Breast epithelium (tissue), 4 donors: ENCODE measurements at places on chromosomes 5 and 9. TPM values are rescaled to one million over a fixed set of nuclear protein-coding genes. Genes with fewer than 3 reads are reported as not detected.

DNA sequence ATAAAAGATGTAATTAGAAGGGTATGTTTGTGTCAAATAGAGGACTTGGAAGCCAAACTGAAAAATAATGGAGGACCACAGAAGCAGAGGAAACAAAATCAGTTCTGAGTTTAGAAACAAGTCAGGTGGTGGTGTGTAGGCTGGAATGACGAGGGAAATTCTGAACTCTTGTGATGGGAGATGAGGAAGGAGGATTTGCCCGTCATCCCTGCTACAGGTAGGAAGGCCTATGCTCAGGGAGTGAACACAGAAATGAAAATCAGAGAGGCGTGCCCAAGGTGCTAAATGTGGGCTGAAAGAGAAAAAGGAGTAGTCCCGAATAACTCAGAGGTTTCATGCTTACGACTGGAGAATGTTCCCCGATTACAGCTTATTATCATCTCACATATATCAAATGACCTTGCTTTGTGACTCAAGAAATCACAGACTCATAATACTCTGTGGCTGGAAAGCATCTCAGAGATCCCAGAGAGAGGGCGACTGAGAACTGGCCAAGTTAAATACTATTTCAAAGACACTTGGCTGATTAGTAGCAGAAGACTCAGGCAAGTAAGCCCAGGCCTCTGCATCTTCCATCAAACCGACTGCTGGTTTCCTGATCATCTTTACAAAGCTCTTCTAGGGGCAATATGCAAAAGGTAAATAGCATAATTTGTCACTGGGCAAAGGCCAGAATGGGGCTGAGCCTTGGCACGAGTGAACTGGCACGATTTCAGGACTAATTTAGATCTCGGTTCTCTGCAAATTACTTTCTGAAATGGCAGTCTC lies 126.0 kb downstream of the SUSD1 start:
- peak overlapping the region; percentile 84 for H3K27ac ChIP-seq
- DNase-seq = no peak
- H3K4me3 ChIP-seq = no peak overlapping the region
- H3K4me1 ChIP-seq = peaks cover 7% of the 10 kb centered on the region
- H3K27me3 ChIP-seq = no peaks in the 10 kb centered on the region

DNA sequence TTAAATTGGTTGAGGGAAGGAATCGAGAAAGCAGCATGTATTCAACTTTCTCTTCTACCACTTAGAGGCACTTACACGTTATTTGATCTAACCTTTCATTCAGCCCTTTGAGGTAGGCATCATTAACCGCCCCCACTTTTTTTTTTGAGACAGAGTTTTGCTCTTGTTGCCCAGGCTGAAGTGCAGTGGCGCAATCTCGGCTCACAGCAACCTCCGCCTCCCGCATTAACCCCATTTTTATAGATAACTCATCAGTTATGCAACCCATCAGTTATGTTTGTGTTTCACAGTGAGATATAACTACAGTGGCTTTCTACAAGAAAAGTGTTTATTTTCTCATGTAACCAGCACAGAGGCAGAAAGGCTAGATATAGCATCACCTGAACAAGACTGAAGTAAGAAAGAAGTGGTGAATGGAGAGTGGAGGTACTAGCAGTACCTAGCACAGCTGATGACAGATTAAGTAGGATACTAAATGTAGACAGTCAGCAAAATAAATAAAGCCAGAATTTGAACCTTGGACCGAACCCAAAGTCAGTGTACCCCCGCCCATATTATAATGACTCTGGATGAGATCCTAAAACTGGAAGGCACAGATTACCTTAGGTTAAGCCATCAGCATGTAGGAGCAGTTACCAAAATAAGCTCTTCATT lies 91.2 kb downstream of the PJA2 start:
- H3K27ac ChIP-seq = no peak overlapping the region
- H3K36me3 ChIP-seq = no peaks in the 10 kb centered on the region
- no peaks in the 10 kb centered on the region for H3K27me3 ChIP-seq
- DNase-seq = no peak
- H3K4me1 ChIP-seq = no peaks in the 10 kb centered on the region
- H3K4me3 ChIP-seq = no peak overlapping the region

DNA sequence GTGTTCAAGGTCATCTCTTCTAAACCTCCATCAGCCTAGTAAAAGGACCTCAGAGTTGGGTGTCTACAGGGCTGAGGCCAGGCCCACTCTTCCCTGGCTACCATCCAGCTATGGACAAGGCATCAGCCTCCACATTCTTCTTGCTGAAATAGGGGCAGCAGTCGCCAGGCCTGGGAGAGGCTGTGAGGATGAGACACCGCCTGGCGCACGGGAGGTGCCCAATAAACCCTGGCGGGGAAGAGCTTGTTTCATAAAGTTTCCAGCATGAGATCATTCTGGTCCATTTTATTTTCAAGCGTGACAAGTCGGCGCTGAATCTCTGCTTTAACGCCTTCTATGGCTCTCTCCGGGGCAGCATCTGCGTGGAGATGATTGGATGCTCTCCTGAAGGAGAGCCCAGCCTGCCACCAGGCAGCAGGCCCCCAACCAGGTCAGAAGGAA lies 153.4 kb downstream of the OLFM1 start:
- peaks cover 46% of the 10 kb centered on the region for H3K27me3 ChIP-seq
- H3K4me1 ChIP-seq = no peaks in the 10 kb centered on the region
- no peak overlapping the region for H3K4me3 ChIP-seq
- no peak for DNase-seq
- no peak overlapping the region for H3K27ac ChIP-seq

DNA sequence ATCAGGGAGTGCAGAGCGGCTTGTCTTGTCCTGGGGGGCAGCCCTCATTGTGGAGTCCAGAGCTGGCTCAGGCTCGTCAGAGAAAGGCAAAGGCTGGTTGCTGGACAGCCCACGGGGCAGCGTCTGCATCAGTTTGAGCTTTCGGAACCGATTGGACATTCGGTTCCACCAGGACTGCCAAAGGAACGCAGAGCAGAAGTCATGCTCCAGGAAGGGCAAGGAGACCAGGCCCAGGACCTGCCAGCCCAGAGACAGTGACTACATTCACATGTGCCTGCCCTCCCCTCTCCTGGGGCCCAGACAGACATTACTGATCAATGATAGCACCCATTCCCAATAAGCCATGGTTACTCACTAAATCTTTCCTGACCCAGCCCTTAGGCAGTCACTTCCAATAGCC lies 18.1 kb downstream of the ANKS6 start:
- no peak overlapping the region for H3K27ac ChIP-seq
- H3K36me3 ChIP-seq = no peaks in the 10 kb centered on the region
- H3K27me3 ChIP-seq = no peaks in the 10 kb centered on the region
- no peak for DNase-seq
- H3K4me1 ChIP-seq = no peaks in the 10 kb centered on the region

DNA sequence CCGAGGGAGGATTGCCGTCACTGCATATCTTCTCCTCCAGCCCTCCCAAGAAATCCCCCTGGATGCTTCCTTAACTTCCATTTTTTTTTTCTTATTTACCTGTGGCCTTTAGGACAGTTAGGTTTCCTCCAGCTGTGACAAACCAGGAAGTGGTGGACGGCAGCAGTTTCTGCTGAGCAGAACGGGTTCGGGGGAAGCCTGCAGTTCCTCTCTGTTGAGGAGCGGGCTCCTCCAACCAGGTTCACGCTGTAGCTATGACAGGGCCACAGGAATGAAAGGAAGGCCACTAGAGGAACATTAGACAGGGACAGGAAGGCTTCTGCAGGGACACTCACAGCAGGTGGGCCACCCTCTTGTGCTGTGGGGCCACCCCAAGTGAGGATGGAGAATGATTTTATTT lies 76.7 kb upstream of the SYK start:
- H3K36me3 ChIP-seq = no peaks in the 10 kb centered on the region
- H3K27ac ChIP-seq = no peak overlapping the region
- H3K27me3 ChIP-seq = no peaks in the 10 kb centered on the region
- no peaks in the 10 kb centered on the region for H3K4me1 ChIP-seq
- DNase-seq = no peak
- no peak overlapping the region for H3K4me3 ChIP-seq

GRCh38 chr9:78566948-78567675 lies 270.2 kb downstream of the PSAT1 start:
- H3K27ac ChIP-seq = no peak overlapping the region
- DNase-seq = no peak
- no peak overlapping the region for H3K4me3 ChIP-seq
- no peaks in the 10 kb centered on the region for H3K27me3 ChIP-seq

DNA sequence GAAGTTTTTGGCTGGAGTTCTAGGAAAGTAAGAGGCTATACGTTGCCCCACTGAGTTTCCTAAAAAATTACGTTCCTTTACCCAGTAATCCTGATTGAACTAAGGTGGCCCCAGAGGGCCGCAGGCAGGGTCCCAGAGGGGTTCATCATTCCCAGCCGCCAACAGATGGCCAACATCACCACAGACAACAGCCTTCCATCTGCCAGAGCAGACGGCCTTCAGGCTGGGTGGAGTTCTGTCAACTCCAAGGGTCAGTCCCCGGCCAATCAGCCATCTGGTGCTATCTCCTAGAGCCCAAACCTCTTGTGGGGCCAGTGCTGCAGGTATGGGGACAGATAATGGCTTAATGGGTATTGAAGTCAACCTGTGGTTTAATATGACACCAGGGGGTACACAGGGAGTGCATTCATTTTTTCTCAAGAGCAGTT lies 30.4 kb downstream of the TBC1D2 start:
- H3K4me1 ChIP-seq = no peaks in the 10 kb centered on the region
- H3K4me3 ChIP-seq = no peak overlapping the region
- no peak for DNase-seq
- no peak overlapping the region for H3K27ac ChIP-seq
- no peaks in the 10 kb centered on the region for H3K27me3 ChIP-seq

DNA sequence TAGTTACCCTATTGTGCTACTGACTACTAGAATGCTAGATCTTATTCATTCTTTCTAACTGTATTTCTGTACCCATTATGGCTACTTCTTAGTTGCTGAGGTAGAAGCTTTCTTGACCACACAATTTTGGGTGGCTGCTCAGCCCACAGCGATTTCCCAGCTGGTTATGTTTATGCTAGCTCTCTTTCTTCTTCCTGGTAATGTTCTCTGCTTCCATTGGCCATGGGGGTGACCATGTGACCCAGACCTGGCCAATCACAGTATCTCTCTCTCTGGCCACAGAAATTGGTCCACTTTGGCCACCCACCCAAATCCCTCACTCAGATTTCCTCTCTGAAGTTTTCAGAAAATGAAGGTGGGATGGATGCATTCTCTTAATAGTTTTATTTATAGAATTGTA lies 427.9 kb upstream of the CLINT1 start:
- no peaks in the 10 kb centered on the region for H3K36me3 ChIP-seq
- H3K27me3 ChIP-seq = no peaks in the 10 kb centered on the region
- H3K27ac ChIP-seq = no peak overlapping the region
- H3K4me3 ChIP-seq = no peak overlapping the region

DNA sequence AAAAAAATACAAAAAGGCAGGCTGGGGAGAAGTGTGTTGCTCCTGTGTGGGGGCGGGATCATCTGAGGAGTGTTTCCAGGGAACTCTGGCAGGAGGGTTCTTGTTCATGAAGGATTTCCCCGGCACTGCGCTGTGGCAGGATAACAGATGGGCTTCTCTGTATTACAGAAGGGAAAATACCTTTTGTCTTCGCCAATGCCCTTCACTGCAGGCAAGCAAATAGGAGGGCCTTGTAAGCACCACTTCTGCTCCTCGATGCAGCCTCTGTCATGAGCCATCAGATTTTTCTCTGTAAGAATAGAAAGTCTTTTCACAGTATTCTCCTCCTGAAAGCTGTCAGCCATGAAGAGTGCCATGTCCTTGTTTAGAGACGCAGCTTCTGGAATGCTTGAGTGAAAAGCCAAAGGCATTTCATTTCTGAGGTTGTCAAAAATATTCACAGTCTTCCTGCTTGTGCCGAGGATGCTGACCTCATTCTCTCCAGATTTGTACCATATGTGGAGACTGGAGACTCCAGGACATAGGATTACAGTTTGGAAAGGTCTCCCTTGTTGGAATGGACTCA lies 294.0 kb downstream of the YTHDC2 start:
- H3K36me3 ChIP-seq = no peaks in the 10 kb centered on the region
- peaks cover 6% of the 10 kb centered on the region for H3K4me1 ChIP-seq
- no peak for DNase-seq
- no peaks in the 10 kb centered on the region for H3K27me3 ChIP-seq
- peak overlapping the region; percentile 52 for H3K27ac ChIP-seq
- H3K4me3 ChIP-seq = peak overlapping the region; percentile 22

DNA sequence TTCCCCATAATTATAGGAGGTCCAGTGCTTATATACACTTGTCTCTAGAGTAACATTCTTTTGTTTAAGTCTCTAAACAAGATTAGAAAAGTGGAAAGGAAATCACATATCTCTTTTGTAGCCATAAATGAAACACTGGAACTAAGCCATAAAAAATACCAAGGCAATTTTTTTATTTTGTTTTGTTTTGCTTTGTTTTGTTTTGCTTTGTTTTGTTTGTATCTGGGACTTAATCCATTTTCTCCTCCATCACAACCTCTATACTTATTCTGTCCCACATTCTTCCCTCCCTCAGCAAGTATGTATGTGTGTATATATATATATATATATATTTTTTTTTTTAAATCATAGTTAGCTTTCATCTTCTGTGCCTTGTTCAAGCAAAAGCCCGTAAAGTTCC lies 436.6 kb upstream of the MPDZ start:
- no peak overlapping the region for H3K4me3 ChIP-seq
- peaks cover 4% of the 10 kb centered on the region for H3K4me1 ChIP-seq
- DNase-seq = no peak

- no peaks in the 10 kb centered on the region for H3K27me3 ChIP-seq
- H3K36me3 ChIP-seq = no peaks in the 10 kb centered on the region
- no peaks in the 10 kb centered on the region for H3K4me1 ChIP-seq
- H3K27ac ChIP-seq = no peak overlapping the region
- no peak overlapping the region for H3K4me3 ChIP-seq
- no peak for DNase-seq
Observed at GRCh38 chr9:116336133-116336862, 182.7 kb downstream of the PAPPA start.

DNA sequence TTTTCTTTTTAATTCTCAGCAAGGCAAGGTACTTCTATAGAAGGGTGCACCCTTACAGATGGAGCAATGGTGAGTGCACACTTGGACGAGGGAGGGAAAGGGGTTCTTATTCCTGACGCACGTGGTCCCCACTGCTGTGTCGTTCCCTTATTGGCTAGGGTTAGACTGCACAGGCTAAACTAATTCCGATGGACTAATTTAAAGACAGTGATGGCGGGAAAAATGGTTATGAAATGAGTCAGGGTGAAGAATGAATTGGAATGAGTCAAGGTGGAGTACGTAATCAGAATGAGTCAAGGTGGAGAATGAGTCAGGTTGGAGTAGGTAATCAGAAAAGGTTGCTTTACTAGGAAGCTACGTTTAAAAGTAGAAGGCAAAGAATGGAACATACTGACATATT lies 2.1 kb upstream of the HMGCS1 start:
- peaks cover 13% of the 10 kb centered on the region for H3K4me1 ChIP-seq
- H3K27me3 ChIP-seq = no peaks in the 10 kb centered on the region
- H3K36me3 ChIP-seq = no peaks in the 10 kb centered on the region
- no peak for DNase-seq
- no peak overlapping the region for H3K27ac ChIP-seq
- H3K4me3 ChIP-seq = no peak overlapping the region

Gene PHF24
- total RNA-seq = 0.15 TPM

Gene GDNF
- 0.33 TPM for total RNA-seq

Gene PHPT1
- total RNA-seq = 70.8 TPM

Gene GPRIN1
- total RNA-seq = 0.64 TPM

Gene GLDC
- 2.6 TPM for total RNA-seq

Gene SCGB3A1
- total RNA-seq = 8.8 TPM

Gene BAAT
- total RNA-seq = 0.16 TPM

Gene CDC20B
- not detected for total RNA-seq
